Iris pigment epithelial cell (primary cell): ENCODE measurements at places on chromosomes 4 and X.

DNA sequence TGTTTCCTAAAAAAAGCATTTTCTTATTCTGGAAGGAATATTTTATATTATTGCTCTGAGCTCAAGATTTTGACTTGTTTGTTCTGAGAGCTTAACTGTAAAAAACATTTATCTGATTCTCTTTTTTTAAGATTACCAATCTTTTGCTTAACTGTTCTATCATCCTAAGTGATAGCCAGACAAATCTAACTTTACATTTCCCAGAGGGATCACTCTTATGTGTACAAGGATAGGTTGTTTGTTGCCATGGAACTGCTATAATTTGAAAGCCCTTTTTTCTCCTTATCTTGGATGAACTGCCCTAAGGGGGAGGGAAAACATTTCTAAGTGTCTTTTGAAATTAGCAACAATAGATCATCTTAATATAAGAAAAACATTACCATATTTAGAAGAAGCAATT, 494.7 kb downstream of the TRAM1L1 start:
- DNase-seq = no peak

DNA sequence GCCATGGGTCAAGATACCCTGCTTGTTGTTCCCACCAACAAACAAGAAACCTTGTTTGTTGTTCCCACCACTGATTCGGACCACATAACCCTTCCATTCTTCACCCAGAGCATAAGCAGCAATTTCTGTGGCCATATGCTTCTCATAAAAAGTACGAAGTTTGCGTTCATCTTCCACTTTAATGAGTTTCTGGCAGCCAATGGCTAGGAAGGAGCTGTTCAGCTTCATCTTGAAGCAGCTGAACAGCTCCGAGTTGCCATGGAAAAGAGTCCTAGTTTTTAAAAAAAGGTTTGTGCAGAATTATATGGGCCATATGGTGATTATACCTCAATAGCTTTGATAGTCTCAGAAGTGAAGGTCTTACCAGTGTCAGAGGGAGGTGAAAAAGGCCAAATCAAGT, 65.3 kb downstream of the ENOPH1 start:
- no peak for DNase-seq

DNA sequence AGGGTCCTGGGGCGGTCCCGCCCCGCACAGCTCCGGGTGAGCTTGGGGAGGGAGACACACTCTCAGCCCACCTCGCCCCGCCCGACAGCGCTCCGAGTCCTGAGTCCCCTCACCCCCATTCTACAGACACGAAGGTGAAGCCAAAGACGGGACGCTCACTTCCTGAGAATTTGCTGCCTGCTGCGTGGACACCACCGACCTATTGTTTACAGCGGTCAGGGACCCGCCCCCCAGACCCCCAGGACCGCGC, 796 bp upstream of the ZNF141 start:
- no peak for DNase-seq

- peak; percentile 53 for DNase-seq
Measured at GRCh38 chrX:119067023-119067739, 5.6 kb upstream of the CT47C1 start.

DNA sequence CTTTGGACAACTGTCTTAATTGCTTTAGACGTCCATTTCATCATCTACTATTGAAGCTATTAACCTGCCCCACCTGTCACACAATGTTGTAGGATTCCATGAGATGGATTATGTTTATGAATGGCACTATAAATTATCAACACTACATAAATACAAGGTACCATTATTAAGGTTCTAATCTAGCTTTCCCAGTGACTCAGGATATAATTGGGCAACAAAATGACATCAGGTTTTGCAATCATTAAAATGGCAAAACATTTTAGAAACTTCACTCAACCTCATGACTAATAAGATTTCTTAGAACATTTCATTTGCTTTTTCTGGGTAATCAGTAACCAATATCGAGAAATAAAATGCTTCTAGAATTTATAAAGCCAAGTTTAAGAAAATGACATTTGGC, 9.2 kb downstream of the HOPX start:
- DNase-seq = peak; percentile 48

- peak; percentile 70 for DNase-seq
Measured at GRCh38 chrX:34300871-34301270, 168.8 kb upstream of the FAM47A start.
